ENCODE measurements at places on chromosomes 3 and 15. TPM values are rescaled to one million over a fixed set of nuclear protein-coding genes. Genes with fewer than 3 reads are reported as not detected.

The C3orf20 gene
- total RNA-seq = 0.42 TPM

The ZSCAN29 gene
- total RNA-seq = 12.5 TPM

The GPR176 gene
- not detected for total RNA-seq

The SMCO1 gene
- total RNA-seq = not detected

The TRANK1 gene
- 89.7 TPM for total RNA-seq

The EPHA6 gene
- not detected for total RNA-seq

DNA sequence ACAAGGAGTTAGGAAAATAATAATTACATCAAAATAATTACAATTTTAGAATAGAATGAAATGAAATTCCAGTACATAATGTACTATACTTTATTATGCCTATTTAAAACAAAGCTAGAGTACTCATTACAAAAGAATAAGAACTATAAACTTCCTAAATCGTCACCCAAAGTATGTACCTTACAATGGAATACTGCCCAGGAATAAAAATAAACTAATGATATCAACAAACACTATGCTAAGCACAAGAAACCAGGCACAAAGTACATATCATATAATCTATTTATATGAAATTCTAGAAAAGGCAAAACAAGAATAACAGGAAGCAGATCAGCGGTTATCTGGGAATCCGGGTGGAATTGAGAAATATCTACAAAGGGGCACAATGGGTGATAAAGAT, 84.7 kb downstream of the MYO9A start:
- no peak for DNase-seq

- DNase-seq = no peak
Measured at GRCh38 chr3:68345781-68346180, 586.6 kb downstream of the TAFA4 start.

DNA sequence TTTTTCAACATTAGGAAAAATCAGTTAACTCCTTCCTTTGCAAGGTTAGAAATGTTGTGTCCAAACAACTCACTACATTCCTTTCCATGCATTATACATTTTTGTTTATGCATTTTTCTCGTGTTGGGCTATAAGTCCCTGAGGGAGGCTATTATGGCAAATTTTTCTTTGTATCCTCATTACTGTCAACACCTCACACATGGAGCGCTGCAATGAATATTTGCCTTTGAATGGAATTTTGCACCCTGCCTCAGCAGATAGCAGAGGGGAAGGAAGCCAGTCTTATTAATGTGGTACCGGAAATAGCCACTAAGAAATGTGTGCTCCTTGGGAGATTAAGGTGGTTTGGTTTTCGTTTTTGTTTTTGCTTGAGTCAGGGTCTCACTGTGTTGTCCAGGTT, 134.7 kb downstream of the THSD4 start:
- no peak for DNase-seq

DNA sequence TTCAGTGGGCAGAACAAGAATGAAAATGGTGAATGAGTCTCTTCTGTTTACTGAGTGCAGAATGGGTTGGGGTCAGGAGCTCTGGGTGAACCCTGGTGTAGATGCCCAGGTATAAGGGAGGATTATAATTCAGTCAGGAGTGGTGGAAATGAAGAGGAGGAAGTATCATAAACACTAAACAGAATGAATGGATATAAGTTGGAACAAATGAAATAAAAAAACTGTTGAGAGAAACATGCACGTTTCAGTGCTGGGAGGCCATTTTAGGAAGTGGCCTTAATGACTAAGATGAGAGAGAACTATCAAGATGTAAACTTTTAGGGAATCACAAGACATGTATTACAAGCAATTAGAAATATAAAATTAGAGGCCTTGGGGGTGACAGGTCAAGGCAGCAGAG, 32.8 kb upstream of the LEKR1 start:
- DNase-seq = no peak

DNA sequence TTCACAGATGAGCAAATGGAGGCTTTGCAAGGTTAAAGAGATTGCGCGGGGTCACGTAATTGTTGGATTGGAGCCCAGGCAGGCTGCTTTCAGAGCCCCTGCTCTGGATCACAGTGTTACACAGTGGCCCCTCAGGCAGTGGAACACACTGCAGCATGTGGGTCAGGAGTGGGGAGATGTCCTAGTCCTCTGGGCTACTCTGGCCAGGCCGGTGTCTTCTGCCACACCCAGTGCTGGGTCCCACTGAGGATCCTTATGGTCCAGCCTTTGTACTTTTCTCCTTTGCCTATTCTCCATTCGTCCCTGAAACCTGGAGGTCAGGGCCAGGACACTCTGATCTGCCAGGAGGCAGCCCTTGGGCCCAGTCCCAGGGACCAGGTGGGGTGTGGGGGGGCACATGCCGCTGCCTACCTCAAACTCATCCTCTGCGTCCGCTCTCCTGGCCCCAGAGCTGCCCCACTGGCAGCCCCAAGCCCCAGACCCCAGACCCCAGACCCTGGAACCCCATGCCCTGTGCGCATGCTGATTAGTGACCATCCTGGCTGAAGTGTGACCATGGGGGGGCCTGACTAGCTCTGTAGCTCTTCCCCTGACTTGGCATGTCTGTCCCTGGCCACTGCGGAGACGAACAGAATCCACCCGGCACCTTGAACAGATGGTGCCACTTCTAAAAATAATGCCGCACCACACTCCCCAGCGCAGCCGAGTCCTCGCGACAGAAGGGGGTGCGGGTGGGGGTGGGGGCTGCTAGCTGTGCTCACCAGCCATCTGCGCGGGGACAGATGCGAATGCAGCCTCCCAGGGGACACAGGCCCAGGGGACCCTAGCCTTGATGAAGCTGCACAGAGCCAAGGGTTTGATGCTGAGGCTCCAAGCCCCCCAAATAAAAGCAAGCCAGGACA, 41.6 kb downstream of the ATP2B2 start:
- DNase-seq = no peak

DNA sequence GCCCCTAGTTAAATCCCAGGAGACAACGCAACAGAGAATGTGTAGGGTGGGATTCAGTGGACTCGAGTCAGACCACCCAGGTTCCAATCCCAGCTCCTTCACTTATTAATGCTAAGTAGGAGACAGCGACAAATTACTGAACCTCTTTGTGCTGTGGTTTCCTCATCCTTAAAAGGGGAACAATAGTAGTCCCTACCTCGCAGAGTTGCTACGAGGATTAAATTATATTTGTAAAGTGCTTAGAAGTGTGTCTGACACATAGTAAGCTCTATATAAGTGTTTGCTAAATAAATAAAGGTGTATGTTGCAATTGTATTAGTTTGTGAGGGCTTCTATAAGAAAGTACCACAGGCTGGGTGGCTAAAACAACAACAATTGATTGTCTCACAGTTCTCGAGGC, 58.0 kb upstream of the PPARG start:
- DNase-seq = no peak

GRCh38 chr3:34683851-34684250, 885.4 kb downstream of the PDCD6IP start:
- DNase-seq = no peak

- DNase-seq = no peak
Measured at GRCh38 chr3:49358884-49359225, 702 bp upstream of the GPX1 start.

DNA sequence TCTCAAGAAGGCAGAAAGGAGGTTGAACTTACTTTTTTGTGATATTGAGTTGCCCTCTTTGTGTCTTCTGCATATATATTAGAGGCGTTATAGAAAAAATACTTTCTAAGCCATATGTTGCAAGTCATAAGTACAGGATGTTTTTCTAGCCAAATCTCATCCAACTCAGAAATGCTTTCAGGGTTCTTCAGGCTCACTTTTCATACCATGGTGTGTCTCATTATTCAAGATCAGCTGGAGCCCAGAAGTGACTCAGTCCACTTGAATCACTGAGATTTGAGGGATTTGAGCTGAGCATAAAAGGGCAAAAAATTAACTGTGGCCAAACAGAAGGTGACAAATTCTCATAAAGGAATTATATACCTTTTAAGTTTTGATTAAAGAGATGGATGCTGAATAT, 157.3 kb downstream of the WNT5A start:
- no peak for DNase-seq

DNA sequence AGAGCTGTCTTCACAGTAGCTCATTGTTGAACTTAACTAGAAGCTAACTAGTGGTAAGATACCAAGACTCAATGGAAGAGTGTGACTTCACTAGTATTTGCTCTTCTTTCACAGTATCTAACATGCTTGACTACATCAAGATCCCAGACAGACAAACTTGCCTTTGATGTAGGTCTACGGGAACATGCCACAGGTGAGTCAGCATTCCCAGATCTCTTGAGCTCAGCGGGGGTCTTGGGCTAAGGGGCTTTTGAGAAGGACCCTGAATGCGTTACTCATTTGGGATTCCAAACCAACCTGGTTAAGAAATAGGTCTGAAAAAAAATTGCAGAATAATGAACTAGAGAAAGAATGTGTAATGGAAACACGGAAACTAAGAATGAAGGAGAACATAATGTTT, 222.4 kb downstream of the RYR3 start:
- no peak for DNase-seq

DNA sequence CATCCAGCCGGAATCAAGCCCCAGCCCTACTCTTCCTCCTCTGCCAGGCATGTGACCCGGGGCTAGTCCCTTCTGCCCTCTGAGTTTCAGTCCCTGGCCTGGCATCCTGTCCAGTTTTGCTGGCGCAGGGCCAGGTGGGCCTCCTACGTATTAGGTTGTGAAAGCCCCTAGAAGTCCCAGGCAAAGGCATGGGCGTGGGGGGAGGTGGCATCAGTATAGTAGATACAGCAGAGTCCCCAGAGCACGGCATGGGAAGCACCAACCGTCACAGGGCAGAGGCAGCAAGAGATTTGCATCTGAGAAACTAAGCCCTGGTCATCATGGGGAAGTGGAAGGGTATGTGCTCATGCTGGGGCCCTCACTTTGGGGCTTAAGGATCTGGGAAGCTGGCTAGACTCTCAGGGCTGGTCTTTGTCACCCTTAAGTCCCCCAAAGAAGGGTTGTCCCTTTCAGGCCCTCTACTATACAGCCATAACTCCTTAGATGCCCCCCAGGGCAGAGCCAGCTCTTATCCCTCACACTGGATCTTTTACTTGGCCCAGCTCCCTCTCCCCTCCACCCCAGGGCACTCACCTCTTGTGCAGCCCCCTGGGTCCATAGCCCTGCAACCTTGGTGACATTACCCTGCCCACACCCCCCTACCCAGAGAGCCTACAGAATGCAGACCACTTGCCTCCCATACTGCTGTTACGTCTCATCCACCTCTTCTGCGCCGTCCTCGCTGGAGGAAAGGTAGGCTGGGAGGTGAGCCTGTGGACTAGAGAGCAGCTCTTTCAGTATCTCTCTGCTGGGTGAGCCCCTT, 11.3 kb downstream of the NBEAL2 start:
- DNase-seq = no peak

DNA sequence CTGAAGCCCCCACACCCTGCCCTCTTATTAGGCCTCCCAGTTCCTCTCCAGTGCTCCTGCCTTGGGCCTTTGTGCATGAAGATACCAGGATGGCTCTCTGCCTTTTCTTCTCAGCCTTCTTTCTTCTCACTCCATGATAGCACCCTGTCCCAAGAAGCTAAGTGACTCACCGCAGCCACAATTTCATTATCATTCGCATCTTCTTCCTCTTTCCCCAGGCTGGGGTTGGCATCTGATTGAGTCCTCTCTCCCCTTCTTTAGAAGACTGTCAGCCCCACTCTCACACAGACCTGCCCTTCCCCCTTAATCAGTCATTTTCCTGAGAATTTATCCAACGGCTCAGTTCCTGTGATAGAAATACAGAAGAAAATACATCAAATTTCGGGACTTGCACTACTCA, 102.0 kb downstream of the STAC start:
- no peak for DNase-seq

- DNase-seq = no peak
Measured at GRCh38 chr15:69091654-69092053, 68.8 kb upstream of the GLCE start.

DNA sequence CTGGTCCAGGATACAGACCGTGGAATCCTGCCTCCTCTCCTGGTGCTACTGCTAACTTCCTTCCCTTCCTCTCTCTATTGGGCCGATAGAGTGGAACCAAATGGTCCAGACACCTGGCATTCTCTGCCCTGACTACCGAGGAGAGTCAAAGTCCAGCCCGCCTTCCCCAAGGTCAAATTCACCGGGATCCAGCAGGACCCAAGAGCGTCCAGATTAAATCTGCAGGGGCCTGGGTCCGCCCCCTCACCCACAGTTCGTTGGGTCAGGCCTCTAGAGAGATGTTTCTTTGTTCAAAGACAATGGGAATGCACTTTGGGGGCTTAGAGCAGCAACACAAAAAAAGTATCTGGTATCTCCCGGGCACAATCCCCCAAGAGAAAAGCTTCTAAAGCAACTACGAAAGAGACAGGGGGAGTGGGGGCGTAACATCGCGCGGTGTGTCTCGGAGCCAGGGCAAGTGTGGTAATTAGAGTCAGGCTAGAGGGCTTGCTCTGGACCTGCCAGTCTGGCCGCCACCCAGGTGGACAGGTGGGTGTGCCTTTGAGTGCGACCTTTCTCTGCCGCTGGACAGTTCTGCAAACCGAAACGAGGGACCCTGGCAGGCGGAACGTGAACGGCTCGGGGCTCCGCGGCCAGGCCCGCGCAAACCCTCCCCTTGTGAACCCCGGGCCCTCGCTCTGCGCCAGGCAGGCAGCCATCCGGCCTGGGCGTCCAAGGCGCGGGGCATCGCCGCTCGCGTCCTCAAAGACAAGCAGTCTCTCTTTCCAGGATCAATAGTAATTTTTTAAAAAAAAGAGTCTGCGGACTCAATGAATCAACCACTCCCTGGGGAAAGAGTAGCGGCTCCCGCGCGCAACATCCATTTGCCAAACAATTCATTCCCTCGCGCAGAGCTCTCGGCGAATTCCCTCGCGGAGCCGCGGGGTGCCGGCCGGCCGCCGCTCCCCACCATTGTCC, 806 bp downstream of the KLHL25 start:
- peak; percentile 19 for DNase-seq

DNA sequence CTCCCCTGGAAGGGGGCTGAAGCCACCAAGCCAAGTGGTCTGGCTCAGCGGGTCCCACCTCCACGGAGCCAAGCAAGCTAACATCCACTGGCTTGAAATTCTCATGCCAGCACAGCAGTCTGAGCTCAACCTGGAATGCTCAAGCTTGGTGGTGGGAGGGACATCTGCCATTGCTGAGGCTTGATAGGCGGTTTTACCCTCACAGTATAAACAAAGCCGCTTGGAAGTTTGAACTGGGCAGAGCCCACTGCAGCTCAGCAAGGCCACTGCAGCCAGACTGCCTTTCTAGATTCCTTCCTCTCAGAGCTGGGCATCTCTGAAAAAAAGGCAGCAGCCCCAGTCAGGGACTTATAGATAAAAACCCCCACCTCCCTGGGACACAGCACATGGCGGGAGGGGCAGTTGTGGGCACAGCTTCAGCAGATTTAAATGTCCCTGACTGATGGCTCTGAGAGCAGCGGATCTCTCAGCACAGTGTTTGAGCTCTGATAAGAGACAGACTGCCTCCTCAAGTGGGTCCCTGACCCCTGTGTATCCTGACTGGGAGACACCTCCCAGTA, 23.2 kb upstream of the IGSF10 start:
- DNase-seq = no peak
